Activated T-cell treated with anti-CD3 and anti-CD28 coated beads, Interleukin-2, amount 50 U/mL, for 4 hours (primary cell): ENCODE measurements at places on chromosomes 12 and 14. TPM values are rescaled to one million over a fixed set of nuclear protein-coding genes. Genes with fewer than 3 reads are reported as not detected.
A peak's percentile ranks its signal among the peaks of the same experiment; 100 is the strongest.

JPH4 gene
- total RNA-seq = 0.11 TPM

DNA sequence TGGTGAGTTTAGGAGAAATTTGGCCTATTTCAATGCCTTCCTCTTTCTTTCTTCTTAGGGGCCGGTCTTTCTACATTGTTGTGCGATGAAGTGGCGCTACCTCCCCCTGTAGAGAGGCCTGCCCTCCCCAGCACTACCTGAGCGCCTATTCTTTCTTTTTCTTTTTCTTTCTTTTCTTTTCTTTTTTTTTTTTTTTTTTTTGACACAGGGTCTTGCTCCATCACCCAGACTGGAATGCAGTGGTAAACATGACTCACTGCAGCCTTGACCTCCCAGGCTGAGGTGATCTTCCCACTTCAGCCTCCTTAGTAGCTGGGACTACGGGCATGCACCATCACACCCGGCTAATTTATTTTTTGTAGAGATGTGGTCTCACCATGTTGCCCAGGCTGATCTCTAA lies 136.1 kb upstream of the MAX start:
- DNase-seq = no peak

EML5 gene
- total RNA-seq = 3.6 TPM

FICD gene
- 6.2 TPM for total RNA-seq

FOXG1 gene
- not detected for total RNA-seq

- DNase-seq = no peak
These were observed 11.7 kb upstream of the KRT73 start for GRCh38 chr12:52630008-52630500.

DNA sequence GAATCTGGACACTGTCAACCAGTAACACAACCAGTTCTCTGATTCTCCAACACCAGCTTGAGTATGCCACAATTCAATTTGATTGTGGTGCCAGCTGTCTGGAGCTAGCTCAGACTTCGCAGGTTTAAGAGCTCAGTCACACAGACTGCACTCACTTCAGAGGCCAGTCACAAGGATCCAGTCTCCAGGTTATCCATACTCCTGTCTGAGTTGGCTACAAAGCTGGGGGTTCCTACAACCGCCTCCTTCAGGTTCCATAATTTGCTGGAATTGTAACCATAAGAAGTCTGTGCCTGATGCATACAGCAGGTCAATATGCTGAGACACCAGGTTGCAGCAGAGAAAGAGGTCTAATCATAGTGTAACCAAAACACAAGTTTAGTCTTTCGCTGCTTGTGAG lies 70.5 kb upstream of the CPSF6 start:
- no peak for DNase-seq

PRR13 gene
- total RNA-seq = 284 TPM

SOAT2 gene
- 0.32 TPM for total RNA-seq

GRCh38 chr12:103794309-103795213 lies 46.5 kb downstream of the NT5DC3 start:
- no peak for DNase-seq

- no peak for DNase-seq
These were observed 238.1 kb downstream of the FBXL14 start for GRCh38 chr12:1356285-1356684.

PRPH gene
- not detected for total RNA-seq

DNA sequence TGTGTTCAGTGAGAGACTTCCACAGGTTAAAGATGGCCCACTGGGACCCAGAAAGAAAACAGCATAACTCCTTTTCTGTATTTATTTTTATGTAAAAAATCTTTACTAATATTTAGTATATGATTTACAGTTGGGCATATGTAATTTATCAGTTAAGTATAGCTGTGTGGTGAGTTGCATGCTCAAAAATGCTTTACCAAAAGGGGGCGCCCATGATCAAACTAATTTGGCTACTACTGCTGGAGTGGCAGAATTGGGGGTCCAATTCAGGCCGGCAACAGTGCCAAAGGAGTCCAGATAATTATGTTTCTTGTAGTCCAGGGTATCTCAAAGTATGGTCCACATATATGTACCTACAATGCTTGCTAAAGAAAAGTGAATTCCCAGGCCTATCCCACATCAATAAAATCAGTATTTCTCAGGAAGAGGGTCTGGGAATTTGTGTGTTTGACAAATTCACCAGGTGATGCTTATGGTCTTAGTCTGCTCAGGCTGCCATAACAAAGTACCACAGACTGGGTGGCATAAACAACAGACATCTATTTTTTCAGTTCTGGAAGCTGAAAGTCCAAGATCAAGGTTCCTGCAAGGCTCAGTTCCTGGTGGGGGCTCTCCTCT lies 152.0 kb downstream of the KTN1 start:
- peak; percentile 44 for DNase-seq

PARP2 gene
- 22.1 TPM for total RNA-seq

GRCh38 chr12:53414756-53415417 lies 8.8 kb upstream of the AMHR2 start:
- DNase-seq = no peak

DNA sequence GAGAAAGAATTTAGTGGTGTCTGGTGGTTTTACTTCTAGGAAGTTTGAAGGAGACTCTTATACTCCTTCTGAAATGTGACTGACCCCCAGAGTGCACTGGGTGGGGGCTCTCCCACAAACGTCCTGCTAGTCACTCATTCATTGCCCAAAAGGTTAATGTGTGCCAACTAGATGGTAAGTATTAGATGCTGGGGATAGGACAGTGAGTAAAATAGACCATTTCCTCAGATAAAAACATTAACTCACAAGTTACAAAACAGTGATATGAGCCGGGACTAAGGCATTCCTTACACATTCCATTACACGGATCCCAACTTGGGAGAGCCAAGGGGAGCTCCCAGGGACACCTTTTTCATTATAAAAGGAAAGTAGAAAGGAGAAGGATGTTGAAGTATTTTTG lies 185.1 kb downstream of the ATXN7L3B start:
- no peak for DNase-seq

DNA sequence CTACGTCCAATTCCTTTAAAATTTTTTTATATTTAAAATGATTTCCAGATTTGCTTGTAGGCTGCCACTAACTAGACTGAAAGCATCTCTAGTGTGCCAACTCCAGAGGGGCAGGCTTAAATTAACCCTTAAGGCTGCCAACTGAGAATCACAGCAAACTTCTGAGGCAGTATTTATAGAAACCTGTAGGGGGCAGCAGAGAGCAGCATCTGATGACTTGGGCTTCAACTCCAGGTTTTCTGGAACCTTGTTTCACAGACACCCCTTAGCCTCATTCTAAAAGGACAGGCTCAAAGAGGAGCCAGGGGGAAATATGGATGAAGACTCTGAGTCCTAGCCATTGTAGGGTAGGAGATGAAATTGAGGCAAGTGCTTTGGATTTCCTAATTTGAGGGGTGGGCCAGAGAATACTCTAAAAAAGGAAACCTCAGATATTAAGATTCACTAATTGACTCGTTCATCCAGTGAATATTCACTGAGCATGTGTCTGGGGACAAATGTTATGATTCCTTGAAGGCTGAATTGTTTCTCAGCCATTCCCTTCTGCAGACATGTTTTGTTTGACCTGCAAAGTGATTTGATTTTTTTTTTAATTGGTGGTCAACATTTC lies 63.3 kb upstream of the HSPB8 start:
- DNase-seq = no peak

GRCh38 chr12:67006610-67007009 lies 262.5 kb upstream of the CAND1 start:
- DNase-seq = no peak

KRT78 gene
- not detected for total RNA-seq

- no peak for DNase-seq
These were observed 29.8 kb downstream of the LRRIQ1 start for GRCh38 chr12:85065837-85066482.

DNA sequence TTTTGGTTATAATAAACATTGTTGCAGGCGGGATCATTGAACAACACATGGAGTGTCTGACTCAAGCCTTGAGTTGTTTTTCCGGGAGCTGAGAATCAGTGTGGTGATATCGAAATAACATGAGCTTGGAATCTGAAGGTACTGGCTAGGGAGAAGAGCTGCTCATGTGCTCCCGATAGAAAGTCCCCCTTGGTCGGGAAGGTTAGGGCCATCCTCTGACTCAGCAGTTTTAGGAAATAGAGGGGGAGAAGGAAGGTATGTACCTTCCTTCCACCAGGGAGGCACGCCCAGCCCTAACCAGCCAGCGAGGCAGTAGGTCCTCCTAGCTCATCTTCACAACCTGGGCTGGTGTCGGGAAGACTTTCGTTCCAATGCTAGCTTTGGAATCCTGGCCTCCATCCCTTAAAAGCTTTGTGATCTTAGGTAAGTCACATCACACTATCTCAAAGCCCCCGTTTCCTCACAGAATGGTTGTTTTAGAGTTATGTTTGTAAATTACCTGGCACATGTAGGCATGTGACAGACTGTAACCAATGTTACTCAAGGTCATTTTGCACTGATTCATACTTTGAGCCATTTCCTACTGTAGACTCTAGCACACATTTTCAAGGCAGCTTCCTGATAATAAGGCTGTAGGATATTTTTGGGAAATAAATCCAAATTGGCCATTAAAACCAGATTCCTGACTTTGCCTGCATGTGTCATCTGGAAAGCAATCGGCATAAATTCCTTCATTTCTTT lies 1.9 kb upstream of the RAB35 start:
- no peak for DNase-seq

DNA sequence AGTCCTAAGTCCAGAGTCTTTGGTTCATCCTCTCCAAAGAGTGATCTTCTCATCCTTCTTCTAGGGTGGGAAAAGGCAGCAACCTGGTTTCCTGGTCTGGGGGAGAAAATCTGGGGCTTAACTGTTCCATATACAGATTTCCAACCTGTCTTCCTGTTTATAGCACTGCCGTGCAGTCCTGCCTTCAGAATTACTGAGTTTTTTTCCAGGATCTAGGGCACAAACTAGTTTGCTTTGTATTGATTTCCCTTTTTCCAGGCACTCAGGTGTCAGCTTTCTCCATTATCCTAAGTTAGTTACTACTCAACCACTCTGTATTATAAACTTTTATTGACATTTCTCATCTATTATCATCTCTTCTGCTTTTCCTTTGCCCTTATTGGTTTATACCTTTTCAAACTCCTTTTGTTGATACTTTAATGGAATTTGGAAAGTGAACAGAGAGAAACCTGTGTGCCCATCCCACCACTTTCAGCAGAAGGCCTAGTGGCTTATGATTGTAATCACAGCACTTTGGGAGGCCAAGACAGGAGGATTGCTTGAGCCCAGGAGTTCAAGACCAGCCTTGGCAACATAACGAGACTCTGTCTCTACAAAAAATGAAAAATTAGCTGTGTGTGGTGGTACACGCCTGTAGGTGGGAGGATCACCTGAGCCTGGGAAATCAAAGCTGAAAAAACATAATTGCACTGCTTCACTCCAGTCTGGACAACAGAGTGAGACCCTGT lies 4.1 kb upstream of the LYZ start:
- no peak for DNase-seq

DNA sequence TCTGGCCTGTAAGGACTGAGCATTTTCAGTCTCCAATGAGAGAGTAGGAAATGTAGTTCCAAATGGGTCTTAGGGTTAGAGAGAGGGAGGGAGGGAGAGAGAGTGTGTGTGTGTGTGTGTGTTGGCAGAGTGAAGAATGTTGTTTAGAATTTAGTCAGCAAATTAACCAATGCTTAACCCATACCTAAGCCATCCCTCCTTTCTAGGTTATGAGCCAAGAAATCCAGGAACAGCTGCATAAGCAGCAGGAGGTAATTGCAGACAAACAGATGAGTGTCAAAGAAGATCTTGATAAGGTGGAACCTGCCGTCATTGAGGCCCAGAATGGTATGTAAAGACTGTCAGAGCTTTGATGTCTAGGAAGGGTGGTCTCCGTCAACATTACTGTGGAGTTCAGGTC lies 56.9 kb downstream of the HSP90AA1 start:
- DNase-seq = no peak

- DNase-seq = no peak
These were observed 350.7 kb upstream of the SEL1L start for GRCh38 chr14:81884382-81884781.

DNA sequence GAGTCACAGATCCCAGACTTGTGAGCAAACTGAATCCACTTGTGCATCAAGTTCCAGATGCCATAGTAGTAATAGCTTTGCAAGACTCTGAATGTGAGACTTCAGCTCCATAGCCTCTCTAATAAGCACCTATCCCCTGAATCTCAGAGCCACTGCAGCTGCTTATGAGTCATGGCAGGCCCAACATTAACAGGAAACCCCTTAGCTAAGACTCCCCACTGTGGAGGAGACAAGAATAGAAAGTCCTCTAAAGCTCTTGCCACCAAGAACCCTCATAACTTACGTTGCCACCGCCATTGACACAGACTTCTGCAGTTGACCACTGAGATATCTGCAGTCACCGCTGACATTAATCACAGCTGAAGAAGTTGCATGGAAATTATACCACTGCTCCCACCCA lies 62.9 kb upstream of the PDE3A start:
- DNase-seq = no peak

GRCh38 chr12:67241482-67241881 lies 27.7 kb upstream of the CAND1 start:
- no peak for DNase-seq

GRCh38 chr14:74645244-74645643 lies 33.2 kb upstream of the LTBP2 start:
- DNase-seq = no peak

DNA sequence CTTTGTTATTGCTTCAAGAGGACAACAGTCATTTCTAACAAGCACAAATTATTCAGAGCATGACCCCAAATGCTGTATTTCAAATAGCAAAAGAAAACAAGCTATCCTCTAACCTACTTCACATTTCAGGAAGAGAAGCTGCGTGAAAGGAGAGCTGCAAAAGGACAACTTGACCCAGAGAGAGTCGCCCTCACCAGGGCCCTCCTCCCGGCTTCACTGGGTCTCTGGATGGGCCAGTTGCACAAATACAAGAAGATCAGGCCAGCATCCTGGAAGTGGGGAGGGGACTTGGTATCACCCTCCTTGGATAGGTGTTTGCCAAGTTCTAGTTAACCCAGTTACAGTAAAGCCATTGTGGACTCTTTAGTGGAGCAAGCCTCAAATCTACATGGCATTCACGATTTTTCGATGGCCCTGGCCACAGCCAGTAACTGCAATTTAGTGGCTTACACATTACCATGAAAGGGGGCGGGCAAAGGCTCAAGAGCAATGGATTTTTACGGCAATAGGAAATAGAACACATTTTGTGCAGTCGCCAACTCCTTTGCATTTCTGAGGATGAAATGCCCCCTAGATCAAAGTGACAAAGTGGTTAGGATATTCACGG lies 166.9 kb upstream of the DIO2 start:
- DNase-seq = no peak

- DNase-seq = no peak
These were observed 348.3 kb downstream of the BMP4 start for GRCh38 chr14:53608369-53608768.

AICDA gene
- total RNA-seq = not detected
